ENCODE measurements at places on chromosomes 1 and 21. TPM values are rescaled to one million over a fixed set of nuclear protein-coding genes. Genes with fewer than 3 reads are reported as not detected.

Gene TNFRSF8
- 5.3 TPM for polyA plus RNA-seq

Gene RGS16
- 26.6 TPM for polyA plus RNA-seq

Gene IGSF3
- polyA plus RNA-seq = 9.9 TPM

Gene SOX13
- 14.7 TPM for polyA plus RNA-seq

Gene C1orf185
- polyA plus RNA-seq = not detected

Gene PKP1
- polyA plus RNA-seq = 4.3 TPM

Gene FAM151A
- polyA plus RNA-seq = 0.02 TPM

Gene POU3F1
- 0.18 TPM for polyA plus RNA-seq

Gene IGSF5
- polyA plus RNA-seq = 0.06 TPM

Gene FMOD
- 19.4 TPM for polyA plus RNA-seq

Gene DMRTA2
- not detected for polyA plus RNA-seq

GRCh38 chr21:17758683-17759082, 60.5 kb downstream of the C21orf91 start:
- no peaks in the 10 kb centered on the region for H3K27me3 ChIP-seq
- H3K4me1 ChIP-seq = no peaks in the 10 kb centered on the region
- H3K4me3 ChIP-seq = no peak overlapping the region
- no peaks in the 10 kb centered on the region for H3K36me3 ChIP-seq

DNA sequence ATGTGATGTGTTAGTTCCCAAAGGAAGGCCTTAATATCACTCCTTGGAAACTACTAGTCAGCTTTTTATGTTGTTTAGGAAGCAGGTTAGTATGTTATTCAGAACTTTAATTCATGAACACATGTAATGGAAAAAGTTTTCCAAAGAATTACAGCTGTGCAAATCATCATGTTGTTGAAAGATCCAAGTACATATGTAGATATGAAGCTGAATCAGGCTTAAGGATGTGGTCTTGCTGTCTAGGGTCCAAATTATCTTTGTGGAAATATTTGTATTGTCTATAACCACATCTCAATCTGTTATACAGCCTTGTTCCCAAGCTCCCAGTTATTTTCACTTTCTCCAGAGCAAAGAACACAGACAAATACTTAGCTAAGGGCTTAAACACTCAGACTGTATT, 231.6 kb downstream of the TPR start:
- H3K4me1 ChIP-seq = no peaks in the 10 kb centered on the region
- no peaks in the 10 kb centered on the region for H3K36me3 ChIP-seq
- no peak overlapping the region for H3K27ac ChIP-seq
- H3K27me3 ChIP-seq = no peaks in the 10 kb centered on the region
- DNase-seq = no peak

DNA sequence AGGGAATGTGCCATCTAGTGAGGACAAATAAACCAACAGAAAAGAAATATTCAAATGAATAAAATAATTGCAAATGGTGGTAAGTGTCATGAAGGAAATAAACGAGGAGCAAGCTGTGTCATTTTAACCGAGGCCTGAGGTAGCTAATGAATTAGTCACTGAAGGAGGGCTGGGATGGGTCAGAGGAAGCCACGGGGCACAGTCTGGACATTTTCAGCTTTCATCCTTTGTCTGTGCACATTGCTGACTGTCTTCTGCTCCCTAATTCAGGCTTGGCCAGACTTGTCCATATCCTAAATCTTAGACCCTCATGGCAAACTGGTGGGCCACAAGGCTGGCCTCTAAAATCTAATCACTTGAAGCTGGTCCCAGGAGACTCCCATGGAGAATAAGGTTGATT, 138.4 kb downstream of the RHOU start:
- H3K4me1 ChIP-seq = peaks cover 18% of the 10 kb centered on the region
- H3K27ac ChIP-seq = no peak overlapping the region
- DNase-seq = no peak
- no peak overlapping the region for H3K4me3 ChIP-seq
- no peaks in the 10 kb centered on the region for H3K27me3 ChIP-seq

GRCh38 chr1:234154320-234155251, 218.7 kb upstream of the COA6 start:
- no peaks in the 10 kb centered on the region for H3K36me3 ChIP-seq
- H3K4me1 ChIP-seq = no peaks in the 10 kb centered on the region
- no peak overlapping the region for H3K4me3 ChIP-seq
- no peak for DNase-seq

DNA sequence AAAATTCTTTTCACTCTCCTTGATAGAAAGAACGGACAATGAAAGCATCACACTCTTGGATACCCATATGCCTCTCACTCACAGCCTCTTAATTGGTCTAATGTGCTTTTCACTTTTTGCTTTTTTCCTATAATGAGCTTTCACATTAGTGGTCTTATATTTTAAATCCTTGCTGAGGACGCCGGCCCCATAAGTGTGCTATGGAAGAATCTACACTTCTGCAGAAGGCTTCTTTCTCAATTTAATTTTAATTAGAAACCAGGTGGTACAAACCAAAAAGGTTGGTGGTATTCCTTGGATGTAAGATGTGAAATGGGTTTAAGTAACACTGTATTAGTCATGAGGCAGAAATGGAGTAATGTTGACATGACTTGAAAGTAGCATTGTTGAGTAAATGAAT, 190.6 kb upstream of the NFIA start:
- no peaks in the 10 kb centered on the region for H3K27me3 ChIP-seq
- H3K27ac ChIP-seq = no peak overlapping the region
- no peak for DNase-seq

DNA sequence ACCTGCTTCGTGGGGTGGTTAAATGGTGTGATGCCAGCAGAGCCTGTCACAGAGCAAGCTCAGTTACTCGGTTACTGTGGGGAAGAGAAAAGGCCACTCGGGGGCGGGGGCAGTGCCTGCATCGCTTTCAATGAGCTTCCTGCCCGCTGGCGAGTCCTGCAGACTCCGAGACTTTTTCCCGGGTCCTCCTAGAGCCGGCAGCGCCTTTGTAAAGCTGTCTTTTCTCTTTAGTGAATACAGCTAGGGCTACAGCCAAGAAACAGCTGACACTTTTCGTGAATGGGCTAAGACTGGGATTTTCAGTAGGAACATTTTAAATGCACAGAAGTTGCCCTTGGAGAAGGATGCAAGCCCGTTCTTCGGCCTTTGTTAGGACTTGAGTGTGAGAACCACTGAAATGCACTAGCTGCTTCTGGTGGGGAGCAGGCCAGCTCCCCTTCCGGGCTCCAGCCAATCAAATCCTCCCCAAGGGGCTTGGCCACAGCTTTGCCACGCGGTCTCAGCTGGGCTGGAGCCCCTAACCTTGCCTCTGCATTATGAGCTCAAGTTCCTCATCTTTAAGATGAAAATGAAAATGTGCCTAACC, 23.4 kb upstream of the EFHD2 start:
- no peak overlapping the region for H3K27ac ChIP-seq
- H3K4me1 ChIP-seq = no peaks in the 10 kb centered on the region
- no peaks in the 10 kb centered on the region for H3K36me3 ChIP-seq
- no peaks in the 10 kb centered on the region for H3K27me3 ChIP-seq
- H3K4me3 ChIP-seq = no peak overlapping the region

- H3K36me3 ChIP-seq = no peaks in the 10 kb centered on the region
- no peak overlapping the region for H3K27ac ChIP-seq
- no peaks in the 10 kb centered on the region for H3K4me1 ChIP-seq
- H3K4me3 ChIP-seq = no peak overlapping the region
These were observed 26.8 kb upstream of the RASAL2 start for GRCh38 chr1:178066908-178067614.

DNA sequence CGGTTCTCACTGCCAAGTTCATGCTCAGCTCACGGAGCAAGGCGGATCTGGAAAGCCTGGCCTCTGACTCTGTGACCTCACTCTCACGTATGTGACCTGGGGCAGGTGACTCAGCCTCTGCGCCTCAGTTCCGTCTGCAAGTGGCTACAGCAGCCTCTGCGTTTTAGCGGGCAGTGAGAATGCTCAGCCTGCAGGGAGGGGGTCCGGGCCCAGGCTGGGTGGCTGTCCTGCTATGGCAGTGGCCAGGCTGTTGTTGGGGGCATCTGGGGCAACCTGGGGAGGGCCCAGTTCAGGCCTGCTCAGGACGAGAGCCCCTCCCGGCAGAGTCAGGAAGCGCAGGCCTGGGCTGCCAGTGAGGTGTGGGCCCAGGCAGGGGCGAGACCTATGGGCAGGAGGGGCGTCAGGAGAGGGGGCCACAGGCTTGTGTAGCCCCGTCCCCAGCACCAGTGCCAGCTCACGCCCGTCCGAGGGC, 27.9 kb downstream of the ARHGEF16 start:
- no peaks in the 10 kb centered on the region for H3K36me3 ChIP-seq
- DNase-seq = no peak
- no peak overlapping the region for H3K27ac ChIP-seq
- H3K27me3 ChIP-seq = no peaks in the 10 kb centered on the region

DNA sequence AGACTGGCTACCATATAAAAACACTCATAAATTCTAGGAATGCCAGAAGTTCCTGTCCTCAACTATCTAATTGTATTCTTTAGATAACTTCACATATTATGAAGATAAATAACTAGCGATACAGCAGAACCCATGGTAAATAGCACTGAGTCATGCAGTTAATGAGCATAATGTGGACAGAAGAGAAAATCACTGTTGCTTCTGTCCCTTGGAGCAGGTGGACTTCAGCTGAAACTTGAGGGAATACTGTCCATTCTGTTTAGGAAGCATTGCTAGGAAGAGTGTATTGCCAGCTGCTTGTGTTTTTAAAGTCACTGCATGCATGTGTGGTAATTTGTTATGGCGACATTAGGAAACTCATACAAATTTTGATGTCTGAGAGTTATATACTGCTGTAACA, 854.4 kb downstream of the LTN1 start:
- DNase-seq = no peak
- no peaks in the 10 kb centered on the region for H3K36me3 ChIP-seq
- H3K4me3 ChIP-seq = no peak overlapping the region
- H3K4me1 ChIP-seq = no peaks in the 10 kb centered on the region
- H3K27me3 ChIP-seq = no peaks in the 10 kb centered on the region

- H3K27me3 ChIP-seq = no peaks in the 10 kb centered on the region
- H3K4me3 ChIP-seq = no peak overlapping the region
- no peaks in the 10 kb centered on the region for H3K36me3 ChIP-seq
- H3K27ac ChIP-seq = no peak overlapping the region
- no peaks in the 10 kb centered on the region for H3K4me1 ChIP-seq
These were observed 40.1 kb downstream of the ADARB1 start for GRCh38 chr21:45114475-45114874.

- H3K27me3 ChIP-seq = no peaks in the 10 kb centered on the region
- DNase-seq = no peak
- H3K36me3 ChIP-seq = peaks cover 25% of the 10 kb centered on the region
These were observed 26.3 kb downstream of the PER3 start for GRCh38 chr1:7810395-7810794.

DNA sequence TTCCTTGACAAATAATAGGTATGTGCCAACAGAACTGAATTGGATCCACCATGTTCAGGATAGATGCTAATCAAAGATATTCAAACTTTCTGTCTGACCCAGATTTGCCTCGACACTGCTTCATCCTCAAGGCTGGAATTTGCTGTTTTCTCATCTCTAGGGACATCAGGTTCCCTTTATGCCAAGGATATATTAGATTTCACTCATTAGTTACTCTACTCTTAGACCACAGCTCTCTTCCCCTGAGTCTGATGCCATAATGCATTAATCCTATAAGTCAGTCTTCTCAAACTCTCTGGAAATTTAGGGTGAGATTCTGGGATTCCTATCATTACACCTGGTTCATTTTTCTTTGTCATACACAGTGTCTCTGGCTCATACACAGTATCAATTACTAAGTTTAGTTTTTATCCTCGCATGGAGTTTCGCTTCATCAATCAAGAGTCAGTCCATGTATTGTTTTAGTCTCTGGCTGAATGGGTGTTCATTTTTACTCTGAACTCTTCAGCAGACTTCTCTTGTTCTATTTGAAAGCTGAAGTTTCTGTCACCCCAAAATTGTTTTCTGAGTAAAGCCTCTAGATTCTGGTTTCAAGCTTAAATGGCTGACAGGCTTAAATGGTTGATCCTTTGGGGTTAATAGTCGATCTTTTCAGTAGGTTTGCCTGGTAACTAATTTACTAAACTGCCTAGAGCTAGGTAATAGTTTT, 9.3 kb upstream of the DCAF6 start:
- DNase-seq = no peak
- no peak overlapping the region for H3K27ac ChIP-seq
- H3K27me3 ChIP-seq = no peaks in the 10 kb centered on the region
- peaks cover 11% of the 10 kb centered on the region for H3K4me1 ChIP-seq

DNA sequence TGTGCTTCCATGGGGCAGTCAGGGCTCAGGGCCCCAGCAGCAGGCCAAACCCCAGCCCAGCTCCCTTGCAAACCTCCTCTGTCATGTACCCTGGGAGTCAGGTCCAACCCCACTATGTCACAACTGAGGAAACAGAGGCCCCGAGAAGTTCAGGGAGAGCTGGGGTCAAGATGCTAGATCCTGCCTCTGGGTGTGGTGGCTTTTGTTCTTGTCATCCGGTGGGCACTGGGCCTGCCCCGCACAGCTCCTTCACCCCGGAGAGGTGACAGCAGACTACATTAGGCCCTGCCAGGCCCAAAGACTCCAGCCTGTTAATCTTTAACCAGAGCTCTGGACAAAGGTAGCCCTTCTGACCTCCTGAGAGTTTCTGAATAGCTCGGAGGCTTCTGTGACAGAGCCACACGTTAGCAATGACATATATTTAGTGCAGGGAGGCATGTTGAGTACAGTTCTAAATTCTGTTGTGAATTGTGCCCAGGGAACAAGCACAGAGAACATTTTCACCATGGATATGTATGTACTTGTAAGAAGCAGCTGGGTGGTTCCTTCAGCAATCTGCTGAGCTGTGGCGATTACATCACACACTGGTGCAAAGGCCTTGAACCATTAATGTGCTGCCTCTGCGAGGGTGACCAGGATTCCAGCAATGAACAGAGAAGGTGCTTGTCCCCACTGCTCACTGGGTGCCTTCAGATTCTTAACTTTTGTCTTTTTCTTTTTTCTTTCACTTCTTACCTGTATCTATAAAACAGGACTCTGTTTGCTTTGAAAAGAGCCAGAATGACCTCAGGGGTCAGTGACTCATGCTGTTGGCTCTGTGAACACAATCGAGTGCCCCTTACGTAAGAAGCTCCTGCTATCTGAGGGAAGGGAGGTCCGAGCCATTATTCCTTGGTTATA, 102.8 kb downstream of the RHOU start:
- H3K4me1 ChIP-seq = no peaks in the 10 kb centered on the region
- no peaks in the 10 kb centered on the region for H3K27me3 ChIP-seq

GRCh38 chr1:101859941-101860340, 136.8 kb downstream of the OLFM3 start:
- no peak for DNase-seq
- no peaks in the 10 kb centered on the region for H3K4me1 ChIP-seq
- no peak overlapping the region for H3K4me3 ChIP-seq
- no peak overlapping the region for H3K27ac ChIP-seq

DNA sequence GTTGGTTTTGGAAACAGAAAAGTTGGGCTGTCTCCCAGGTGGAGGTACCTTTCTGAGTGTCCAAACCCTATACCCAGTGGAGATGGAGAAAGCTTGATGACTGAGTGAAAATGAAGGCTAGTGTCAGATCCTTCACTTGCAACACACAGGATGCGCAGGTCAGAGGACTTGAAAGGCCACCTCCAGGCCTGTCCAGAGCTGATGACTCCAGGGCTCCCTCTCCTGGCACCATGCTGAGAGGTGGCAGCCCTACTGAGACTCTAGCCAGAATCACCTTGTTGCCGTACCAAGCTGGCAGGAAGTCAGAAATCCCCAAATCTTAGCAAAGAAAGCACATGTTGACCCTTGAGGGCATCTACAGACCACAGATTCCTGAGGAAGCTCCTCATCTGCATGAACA, 16.4 kb downstream of the KNCN start:
- no peak overlapping the region for H3K27ac ChIP-seq
- no peaks in the 10 kb centered on the region for H3K36me3 ChIP-seq
- H3K4me1 ChIP-seq = no peaks in the 10 kb centered on the region
- no peak overlapping the region for H3K4me3 ChIP-seq
- no peak for DNase-seq
